ENCODE measurements at places on chromosomes 7 and 10.

DNA sequence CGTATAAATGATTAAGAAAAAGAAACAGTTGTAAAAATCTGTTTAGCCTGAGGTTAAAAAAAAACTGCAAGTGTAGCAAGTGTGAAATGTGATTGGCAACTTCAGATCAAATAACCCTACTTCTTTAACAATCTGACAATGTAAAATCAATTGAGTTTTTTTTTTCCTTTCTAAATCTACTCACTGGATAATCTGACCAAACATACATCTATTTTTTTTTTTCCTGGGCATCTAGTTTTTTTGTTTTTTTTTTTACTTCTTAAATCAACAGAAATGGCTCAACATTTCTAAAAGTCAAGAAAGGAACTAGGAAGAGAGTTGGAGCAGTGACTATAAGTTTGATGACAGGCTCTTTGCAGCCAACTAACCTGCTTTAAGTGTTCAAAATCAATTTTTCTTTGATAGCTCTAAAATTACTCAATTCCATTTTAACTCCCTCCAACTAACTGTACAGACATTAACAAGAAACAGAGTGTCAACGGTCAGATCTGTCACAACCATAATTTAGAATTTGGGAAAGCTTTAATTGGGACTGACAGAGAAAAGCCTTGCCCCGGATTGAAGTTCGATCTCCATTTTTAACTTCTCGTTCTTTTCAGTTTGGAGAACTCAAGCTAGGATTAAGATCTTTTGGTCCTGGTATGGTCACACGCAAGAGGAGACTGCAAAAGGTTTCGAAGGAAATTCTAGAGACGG, 1.2 kb downstream of the ARL3 start:
- no peak for DNase-seq

DNA sequence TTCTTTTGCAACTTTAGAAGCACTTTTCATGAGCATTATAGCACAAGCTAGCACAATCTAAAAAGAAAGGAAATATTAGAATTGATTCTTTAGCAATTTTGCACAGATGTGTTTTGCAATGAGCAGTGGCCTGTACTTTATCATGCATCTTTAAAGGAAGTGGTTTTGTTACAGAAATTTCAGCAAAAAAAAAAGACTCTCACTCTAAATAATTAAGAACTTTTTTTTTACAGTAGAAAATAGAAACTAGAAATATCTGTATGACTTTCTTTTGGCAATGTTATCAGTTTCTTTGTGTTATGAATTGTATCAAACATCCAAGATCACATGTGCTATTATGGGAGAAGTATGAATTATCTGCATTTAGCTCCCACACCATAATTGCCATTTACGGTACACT, 195.7 kb upstream of the KLF6 start:
- no peak for DNase-seq

DNA sequence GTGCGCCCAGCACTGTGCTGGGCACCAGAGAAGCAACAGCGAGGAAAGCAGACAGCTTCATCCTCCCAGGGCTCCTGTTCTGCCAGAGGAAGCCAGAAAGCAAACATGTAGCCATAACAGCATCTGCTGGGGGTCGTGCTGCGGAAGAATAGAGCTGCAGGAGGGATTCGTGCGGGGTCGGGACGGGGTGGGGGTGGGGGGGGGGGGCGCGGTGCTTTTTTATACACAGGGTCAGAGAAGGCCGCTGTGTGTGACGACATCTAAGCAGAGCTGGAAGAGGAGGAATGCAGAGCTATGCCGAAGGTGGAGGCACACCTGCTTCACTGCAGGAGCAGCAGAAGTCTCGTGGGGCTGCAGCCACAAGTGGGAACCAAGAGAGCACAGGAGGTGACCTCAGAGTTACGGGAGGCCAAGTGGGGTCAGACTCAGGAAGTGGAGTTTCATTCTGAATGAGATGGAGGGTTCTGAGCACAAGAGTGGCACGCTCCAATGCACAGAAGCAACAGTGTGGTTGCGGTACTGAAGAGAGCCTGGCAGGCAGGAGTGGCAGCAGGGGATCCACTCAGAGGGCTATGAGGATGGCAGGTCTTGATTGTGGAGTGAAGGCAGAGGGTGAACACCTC, 11.1 kb downstream of the PKD1L1 start:
- DNase-seq, result no peak

GRCh38 chr7:66629222-66630062, 761 bp downstream of the KCTD7 start:
- no peak for DNase-seq

- DNase-seq, result no peak
Observed at GRCh38 chr7:28272461-28272877, 91.9 kb upstream of the JAZF1 start.

GRCh38 chr7:50317697-50318669, 13.5 kb downstream of the IKZF1 start:
- no peak for DNase-seq

DNA sequence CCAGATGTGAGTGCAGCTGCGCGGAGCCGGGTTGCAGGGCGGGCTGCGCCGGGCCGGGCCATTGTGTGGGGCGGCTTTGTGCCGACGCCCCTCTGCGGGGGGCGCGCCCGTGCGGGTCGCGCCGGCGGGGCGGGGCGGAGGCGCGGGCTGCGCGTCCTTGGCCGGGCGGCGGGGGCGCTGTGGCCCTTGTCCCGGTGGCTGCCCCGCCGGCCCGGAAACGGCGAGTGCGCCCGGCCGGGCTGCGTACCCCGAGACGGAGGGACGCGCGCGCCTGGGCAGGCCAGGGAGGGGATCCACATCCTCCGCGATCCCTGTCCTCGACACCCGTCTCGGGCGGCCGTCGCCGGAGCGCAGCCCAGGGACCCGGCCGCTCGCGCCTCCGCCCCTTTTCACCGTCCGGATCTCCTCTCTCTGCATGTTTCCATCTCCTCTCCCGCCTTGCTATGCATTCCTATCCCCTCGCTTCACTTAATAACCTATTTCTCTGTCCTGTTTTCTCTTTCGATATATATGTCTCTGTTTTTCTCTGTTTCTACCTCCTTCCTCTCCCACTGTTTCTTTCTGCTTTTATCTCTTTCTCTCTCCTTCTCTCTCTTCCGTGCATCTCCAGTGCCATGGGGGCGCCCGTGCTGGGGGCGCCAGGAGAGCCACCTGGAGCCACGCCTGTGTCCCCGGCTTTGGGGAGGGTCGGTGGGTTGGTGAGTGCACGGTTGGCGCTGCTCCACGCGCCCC, 765 bp downstream of the PFKFB3 start:
- no peak for DNase-seq

GRCh38 chr7:148265896-148266295, 324.7 kb upstream of the C7orf33 start:
- no peak for DNase-seq

GRCh38 chr7:146831875-146832274, 715.3 kb downstream of the CNTNAP2 start:
- DNase-seq, result no peak

- no peak for DNase-seq
Observed at GRCh38 chr10:80454513-80455460, 677 bp downstream of the TSPAN14 start.

GRCh38 chr7:30382607-30383006, 96.0 kb downstream of the NOD1 start:
- DNase-seq, result no peak

- DNase-seq, result no peak
Observed at GRCh38 chr7:55018361-55019190, at the start of gene EGFR. TSS of gene EGFR (plus strand) at chr7:55019017. CDS start at chr7:55019278, 261 bp downstream.

- DNase-seq, result no peak
Observed at GRCh38 chr7:94129443-94130140, 125.4 kb upstream of the BET1 start.

DNA sequence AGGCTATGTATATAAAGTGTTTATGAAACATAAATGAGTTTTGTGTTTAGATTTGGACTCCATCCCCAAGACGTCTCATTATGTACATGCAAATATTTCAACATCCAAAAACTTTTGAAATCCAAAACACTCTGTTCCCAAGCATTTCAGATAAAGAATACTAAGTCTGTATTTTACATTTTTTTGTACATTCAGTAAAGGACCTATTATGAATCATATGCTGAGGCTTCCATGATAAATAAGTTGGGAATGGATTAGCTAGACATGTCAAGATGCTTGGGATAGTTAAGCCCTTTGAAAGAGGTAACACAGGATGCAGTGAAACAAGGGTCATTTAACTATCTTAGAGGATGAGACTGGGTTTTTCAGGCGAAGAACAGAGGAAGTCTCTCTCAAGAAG, 262.9 kb downstream of the SNX13 start:
- DNase-seq, result no peak

DNA sequence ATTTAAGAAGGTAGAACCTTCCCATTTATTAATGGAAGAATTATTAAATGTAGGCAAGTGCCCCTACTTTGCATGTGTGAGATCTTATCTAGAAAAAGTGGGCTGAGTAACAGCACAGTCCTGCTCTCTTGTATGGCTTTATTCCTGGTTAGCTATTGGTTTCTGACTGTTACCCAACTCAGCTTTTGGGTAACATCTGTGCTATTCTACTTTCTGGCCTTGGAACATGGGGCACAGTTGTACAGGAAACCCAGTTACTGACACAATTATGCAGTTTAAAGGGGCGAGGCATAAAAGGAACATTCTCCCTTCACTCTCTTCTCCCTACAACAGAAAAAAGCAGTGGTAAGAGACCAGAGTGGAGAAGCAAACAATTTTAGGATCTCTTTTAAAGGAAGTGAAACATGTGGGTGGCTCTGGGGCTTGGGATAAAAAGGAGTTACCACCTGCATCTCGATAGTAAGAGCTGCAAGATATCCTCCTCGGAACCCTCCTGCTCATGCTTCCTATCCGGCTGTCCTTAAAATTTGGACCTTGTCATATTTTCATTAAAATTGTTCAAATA, 16.0 kb downstream of the NUDT5 start:
- no peak for DNase-seq

GRCh38 chr10:70054902-70055301, 2.3 kb downstream of the MACROH2A2 start:
- DNase-seq, result no peak

- no peak for DNase-seq
Observed at GRCh38 chr10:22245567-22245966, 27.8 kb upstream of the EBLN1 start.

GRCh38 chr7:54904986-54905385, 113.8 kb upstream of the EGFR start:
- no peak for DNase-seq

DNA sequence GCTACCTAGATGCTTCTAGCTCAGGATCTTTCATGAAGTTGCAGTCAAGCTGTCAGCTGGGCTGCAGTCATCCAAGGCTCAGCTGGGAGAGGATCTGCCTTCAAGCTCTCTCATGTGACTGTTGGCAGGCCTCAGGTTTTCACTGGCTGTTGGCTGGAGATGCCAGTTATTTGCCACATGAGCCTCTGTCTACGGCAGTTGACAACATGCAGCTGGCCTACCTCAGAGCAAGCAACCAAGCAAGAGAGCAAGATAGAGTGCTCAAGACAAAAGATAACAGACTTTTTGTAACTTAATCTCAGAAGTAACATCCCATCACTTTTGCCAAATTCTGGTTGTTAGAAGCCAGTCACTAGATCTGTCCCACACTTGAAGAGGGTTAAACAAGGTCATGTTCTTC, 125.8 kb downstream of the TPST1 start:
- no peak for DNase-seq

DNA sequence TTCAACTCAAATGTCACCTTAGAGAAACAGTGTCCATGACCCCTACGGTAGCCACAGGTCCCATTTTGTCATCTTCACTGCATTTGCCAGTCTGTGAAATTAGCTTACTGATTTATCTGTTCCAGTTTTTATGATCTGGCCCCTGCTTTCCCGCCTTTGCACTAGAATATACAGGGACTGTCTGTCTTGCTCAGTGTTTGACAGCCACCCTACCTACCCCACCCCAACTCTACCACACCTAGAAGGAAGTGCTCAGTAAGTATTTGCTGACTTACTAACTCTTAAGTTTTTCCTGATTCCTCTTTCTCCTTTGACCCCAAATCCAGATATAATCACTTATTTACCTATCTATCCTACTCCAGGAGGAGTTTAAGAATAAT, 49.5 kb downstream of the CREB3L2 start:
- no peak for DNase-seq

DNA sequence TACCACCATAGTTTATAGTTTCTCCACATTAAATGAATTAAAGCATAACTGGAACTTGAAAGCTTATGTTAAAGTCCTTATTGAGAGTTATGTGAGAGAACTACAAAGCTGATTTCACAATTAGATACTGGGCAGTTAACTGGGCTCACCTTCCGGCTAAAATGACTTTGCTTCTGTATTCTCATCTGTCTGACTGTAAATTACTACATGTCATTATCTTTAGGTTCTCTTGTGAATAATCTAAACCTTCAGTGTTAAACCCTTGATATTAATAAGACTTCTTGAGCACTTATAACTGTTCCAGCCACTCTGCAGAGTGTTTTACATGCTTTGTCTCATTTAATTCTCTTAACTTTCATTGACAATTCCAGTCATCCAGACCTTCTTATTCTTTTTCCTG, 3.9 kb downstream of the KLHL7 start:
- DNase-seq, result no peak

DNA sequence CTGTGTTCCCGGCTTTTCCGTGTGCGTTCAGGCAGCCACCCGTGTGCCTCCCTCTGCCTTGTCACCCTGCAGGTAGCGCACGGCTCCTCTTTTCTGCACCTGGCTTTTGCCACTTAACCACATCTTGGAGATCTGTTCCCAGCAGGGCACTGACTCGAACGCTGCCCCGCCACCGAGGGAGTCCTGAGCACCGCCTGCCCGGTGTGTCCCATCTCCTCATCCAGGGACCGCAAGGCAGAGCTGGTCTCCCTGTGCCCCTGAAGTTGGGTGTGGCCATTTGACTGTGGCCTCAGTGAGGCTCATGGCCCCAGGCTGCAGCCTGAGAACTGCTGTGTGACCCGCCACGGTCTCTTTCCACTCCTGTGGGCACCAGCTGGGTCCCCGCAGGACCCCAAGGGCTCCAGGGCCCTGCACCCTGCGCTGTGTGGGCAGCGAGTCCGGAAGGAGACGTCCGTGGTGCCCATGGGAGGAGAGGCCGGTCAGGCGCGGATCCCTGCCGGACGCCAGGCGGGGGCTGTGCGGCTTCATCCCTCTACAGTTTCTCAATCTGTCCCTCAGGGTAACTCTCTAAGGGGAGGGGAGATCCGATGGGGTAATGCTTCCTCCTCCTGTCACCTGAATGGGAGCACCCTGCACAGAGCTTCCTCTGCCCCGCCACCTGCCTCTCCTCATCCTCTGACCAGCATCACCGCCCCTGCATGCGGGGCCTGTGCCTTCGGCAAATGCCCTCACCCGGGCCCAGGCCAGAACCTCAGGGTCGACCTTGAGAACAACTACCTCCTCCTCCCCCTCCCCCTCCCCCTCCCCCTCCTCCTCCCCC, 1.8 kb upstream of the INTS1 start:
- no peak for DNase-seq

GRCh38 chr10:29268011-29268410, 20.9 kb upstream of the LYZL1 start:
- no peak for DNase-seq

- no peak for DNase-seq
Observed at GRCh38 chr7:47847207-47847606, 101.1 kb downstream of the PKD1L1 start.

DNA sequence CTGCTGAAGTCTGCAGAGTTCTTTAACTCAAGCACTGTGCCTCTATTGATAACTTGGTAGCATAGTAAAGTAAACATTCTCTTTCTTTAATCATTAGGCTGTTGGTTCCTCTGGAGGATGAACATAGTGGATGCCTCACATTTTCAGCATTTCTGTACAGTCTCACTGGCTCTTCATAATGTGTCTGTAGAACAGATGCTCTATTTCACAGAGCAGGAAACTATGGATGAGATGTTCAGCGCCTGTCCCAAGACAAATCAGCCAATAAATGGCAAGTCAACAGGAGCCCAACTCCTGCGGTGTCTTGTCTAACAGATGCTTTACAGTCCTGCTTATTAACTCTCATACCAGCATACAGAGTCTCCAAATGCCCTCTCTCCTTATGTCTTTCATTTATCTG, 36.5 kb downstream of the NRBF2 start:
- DNase-seq, result no peak

- DNase-seq, result no peak
Observed at GRCh38 chr7:82701949-82702348, 258.4 kb upstream of the CACNA2D1 start.
